Dorsolateral prefrontal cortex (tissue), 122 donors: ENCODE measurements at places on chromosomes 12 and 14.

- no peak for DNase-seq
Observed at GRCh38 chr14:95137804-95138167, 19.5 kb downstream of the DICER1 start.

DNA sequence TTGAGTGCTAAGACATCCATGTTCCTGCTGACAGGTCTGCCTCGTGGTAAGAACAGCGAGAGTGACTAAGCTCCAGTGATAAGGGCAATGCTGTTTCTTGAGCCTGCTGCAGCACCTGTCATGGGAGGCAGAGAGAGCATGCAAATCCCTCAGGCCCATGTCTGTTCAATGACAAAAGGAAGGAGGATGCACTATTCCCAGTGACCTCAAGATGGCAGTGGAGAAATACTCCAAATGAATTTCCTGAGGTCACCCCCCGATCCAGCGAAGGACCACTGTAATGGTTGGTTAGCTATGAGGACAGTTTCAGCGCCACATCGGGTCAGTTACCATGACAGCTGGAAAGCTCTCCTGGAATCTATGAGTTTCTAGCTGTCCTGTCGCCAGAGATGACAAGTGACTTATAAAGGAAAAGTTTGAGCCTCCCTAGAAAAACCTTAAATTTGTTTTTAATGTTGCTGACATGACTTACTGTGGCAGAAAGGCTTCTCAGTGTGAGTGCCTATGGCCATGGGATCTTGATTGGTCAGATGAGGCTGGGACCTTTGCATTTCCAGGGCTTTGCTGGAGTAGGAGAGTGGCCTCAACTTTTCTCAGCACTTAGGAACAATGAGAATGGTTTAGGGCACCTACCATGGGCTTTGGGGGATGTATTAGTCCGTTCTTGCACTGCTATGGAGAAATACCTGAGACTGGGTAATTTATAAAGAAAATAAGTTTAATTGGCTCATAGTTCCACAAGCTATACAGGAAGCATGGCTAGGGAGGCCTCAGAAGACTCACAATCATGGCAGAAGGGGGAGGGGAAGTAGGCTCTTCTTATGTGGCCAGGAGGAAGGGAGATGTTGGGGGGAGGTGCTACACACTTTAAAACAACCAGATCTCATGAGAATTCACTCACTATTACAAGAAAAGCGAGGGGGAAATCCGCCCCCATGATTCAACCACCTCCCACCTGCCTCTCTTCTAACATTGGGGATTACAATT is 88.0 kb upstream of the TMEM260 start:
- no peak for DNase-seq

GRCh38 chr14:30017370-30017993 is 89.8 kb upstream of the PRKD1 start:
- no peak for DNase-seq

GRCh38 chr14:94175011-94175745 is 1.1 kb downstream of the PPP4R4 start:
- DNase-seq = no peak

- DNase-seq = no peak
Observed at GRCh38 chr12:19829100-19829853, 390.0 kb downstream of the AEBP2 start.
